NCI-H1092 treated with DMSO at 0.1 percent for 48 hours (cell line): ENCODE measurements at places on chromosomes 3 and 15.
A peak's percentile ranks its signal among the peaks of the same experiment; 100 is the strongest.

GRCh38 chr3:170614214-170614966 lies 28.5 kb upstream of the SLC7A14 start:
- DNase-seq = no peak

- DNase-seq = no peak
These were observed 332.7 kb upstream of the LRRFIP2 start for GRCh38 chr3:37506956-37507535.

DNA sequence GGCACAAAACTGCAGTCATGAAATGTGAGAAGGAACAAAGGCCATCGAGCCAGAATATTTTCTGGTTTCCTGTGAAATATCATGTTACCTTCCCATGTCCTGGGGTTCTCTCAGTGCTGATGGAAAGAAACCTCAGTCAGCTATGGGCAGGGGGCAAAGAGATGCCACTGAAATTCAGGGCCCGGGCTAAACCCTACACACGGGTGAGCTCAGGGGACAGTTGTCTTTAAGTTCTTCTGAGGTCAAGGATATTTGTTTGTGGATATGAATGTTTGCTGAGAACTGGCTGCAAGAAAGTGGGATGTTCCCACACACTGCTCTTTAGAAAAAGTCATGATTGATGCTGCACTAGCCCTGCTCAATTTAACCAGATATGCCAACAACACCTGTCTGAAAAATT lies 187.2 kb downstream of the MEX3B start:
- DNase-seq = no peak

GRCh38 chr15:42707068-42707467 lies 29.9 kb downstream of the CDAN1 start:
- DNase-seq = no peak

GRCh38 chr3:52792961-52793695 lies 1.5 kb upstream of the ITIH3 start:
- DNase-seq = no peak

DNA sequence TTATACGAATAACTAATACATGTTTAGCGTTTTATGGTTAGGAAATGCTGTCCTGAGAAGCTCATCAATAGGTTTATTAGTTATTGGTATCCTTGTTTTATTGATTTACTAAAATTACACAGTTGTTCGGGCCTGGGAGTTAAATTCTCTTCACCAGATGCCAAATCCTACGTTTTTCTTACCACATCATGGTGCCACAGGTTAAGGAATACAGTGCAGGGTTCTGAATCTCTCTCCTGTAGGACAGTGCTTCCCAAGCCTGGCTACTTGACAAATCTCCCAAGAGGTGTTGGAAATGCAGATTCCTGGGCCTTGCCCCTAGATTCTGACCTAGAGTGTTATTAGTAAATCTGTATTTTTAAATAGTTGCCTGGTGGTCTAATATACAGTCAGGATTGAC lies 273.4 kb upstream of the LRRFIP2 start:
- no peak for DNase-seq

DNA sequence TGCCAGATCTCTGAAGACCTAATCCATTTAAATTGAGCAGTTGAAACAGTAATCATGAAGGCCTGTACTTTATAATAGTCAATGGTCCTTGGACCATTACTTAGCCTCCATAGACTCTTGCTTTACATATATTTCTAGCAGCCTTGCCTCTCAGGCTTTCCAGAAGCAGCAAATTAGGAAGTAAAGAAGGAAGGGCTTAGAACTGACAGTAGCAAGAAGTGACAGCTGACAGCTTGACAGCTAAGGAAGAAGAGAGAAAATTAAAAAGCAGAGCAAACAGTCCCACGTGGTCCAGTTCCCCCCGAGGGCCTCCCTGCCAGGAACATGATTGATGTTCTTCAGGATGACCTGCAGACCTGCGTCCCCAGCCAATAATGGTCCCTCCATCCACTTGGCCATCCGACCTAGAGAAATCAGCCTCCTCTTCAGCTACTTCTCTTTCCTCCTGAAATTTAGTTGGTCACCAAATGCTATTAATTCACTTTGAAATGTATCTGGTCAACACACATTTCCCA lies 15.0 kb upstream of the PSMD6 start:
- DNase-seq = no peak

DNA sequence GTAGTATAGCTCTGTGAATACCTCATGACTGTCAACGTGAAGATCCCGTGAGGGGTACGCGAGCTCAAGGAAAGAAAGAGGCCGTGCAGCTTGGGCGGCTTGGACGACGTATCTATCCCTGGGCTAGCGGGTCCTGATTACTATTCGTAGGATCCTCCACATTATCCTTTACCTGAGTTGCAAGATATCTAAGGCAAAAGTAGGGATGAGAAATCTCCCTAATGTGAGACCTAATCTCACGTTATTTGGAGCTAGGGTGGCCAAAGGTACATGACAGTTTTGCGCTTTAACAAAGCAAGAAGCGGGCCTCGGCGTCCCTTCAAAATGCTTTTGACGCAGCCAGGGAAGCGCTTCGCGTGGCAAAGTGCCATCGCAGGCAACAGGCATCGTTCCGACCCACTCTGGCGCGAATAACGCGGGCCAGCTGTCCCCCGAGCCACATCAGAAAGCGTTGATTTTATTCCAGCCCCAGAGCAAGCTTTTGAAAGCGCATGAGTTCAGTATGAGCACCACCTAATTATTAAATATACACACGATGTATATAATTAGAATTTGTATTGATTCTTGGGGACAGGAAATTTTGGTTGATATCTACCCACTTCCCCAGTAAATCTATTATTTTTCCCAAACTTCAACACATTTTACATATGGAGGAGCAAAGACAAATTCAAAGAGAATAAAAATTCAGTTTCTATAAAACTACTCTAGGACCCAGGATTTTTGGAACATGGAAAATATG lies 2.5 kb upstream of the EOMES start:
- DNase-seq = no peak

DNA sequence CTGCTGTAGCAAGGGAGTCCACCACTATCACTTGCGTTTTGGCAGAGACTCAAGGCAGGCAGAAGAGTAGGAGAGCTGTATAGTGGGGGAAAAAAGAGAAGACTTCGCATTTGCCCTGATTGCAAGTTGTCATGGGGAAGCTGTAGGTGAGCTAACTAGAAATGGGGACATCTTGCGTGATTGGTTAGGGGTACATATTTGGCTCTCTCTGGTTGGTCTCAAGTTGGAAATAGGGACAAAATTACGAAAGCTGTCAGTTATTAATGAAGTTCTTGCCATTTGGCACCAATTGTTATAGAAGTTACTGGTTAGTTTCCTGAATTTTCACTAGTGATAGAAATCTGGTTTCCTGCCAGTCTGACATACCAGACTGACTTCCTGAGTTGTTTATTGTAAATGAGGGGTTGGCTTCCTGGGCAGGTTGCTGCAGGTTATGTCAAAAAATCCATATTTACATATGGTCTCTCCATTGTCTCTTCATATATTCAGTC lies 8.2 kb upstream of the SENP7 start:
- DNase-seq = no peak

DNA sequence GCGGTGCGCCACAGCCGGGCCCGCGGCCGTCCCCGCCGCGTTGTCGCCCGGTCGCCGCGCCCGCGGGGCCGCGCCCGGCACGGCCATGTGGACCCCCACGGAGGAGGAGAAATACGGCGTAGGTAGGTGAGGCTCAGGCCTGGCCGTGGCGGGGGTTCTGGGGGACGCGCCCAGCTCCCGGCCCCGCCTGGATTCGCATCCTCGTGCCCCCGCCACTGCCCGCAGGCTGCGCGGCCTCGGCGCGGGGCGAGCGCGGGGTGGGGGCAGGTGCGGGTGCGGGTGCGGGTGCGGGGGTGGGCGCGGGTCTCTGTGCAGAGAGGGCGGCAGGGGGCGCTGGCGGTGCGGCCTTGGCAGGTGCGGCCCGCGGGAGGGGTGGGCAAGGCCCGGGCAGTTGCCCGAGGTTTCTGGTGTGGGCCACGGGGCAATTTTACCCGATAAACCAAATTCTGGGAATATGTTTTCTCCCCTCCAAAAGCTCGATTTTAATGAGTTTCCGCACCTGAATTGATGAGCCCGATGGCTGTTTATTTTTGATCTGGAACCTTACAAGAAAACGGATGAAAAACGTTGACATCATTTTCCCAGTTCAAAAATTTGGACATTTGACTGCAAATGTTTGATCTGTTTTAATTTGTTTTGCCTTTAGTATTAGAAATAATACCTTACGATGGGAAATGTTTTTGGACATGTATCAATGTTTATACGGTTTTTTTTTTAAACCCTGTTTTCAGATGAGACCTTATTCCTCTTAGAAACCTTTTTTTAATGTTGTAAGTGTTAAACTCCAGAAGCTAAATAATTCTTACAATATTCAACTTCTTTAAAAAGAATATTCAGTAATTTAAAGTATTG lies 678 bp downstream of the DOCK3 start:
- DNase-seq = peak; percentile 21

DNA sequence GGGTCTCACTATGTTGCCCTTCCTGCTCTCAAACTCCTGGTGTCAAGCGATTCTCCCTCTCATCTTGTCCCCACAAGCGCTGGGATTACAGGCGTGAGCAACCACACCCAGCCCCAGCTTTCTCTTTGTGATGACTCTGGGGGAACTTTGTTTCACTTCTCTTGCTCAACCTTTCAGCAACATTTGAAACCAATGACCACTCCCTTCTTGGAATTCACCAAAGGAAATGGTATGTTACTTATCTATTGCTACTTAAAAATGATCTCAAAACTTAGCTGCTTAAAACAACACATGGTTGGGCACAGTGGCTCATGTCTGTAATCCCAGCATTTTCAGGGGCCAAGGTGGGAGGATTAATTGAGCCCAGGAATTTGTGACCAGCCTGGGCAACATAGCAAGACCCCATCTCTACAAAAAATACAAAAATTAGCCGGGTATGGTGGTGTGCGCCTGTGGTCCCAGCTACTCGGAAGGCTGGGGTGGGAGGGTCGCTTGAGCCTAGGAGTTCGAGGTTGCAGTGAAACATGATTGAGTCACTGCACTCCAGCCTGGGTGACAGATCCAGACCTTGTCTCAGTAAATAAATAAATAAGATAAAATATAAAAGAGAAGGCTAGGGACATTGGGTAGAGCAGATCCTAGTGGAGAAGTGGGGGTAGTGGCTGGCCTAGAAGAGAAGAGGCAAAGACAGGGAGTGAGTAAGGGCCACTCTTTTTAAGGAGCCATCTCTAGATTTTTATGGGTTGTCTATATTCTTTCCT lies 10.3 kb upstream of the COPG1 start:
- no peak for DNase-seq

GRCh38 chr3:40895109-40895508 lies 304.2 kb upstream of the CTNNB1 start:
- DNase-seq = no peak

- DNase-seq = no peak
These were observed 104.0 kb downstream of the KLHL25 start for GRCh38 chr15:85690561-85691231.

DNA sequence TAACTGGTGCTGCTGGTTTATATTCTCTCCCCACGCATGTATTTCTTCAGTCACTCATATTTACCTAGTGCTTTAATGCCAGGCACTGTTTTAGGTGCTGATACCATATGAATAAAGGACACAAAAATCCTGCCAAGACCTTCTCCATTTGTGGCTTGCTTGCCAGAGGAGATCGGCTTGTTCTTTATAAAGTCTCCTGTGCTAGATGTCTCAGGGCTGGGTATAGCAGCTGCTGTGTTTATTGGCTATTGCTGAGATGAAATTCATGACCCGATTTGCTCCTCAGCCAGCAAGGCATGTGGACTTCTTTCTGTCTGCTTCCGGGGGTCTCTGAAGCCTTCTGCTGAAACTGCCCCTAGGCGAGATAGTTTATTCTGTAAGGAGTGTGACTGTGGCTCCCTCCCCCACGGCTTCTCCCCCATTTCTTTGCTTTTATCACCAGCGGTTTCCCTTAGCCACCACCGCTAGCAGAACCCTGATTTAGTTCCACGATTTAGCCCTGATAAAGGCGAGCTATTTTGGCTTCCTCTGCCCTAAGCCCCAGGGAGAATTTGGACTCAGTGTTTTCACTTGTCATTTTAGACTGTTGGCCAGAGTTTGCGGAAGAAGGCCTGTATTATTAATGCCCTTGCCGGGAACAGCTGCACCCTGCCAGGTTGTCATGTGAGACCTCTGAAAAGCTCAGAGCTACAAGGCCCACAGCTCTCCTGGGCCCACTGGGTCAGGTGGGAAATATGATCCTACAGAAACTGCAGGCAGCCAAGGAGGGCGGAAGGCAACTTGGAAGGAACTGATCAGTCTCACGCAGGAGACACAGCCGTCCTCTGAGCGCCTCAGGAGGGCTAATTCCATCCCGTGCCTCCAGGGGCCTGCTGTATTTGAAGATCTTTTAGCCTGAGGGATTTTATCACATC lies 46.8 kb downstream of the ST6GAL1 start:
- peak; percentile 87 for DNase-seq

- DNase-seq = no peak
These were observed 83.4 kb upstream of the NANOGP8 start for GRCh38 chr15:35168464-35168863.

DNA sequence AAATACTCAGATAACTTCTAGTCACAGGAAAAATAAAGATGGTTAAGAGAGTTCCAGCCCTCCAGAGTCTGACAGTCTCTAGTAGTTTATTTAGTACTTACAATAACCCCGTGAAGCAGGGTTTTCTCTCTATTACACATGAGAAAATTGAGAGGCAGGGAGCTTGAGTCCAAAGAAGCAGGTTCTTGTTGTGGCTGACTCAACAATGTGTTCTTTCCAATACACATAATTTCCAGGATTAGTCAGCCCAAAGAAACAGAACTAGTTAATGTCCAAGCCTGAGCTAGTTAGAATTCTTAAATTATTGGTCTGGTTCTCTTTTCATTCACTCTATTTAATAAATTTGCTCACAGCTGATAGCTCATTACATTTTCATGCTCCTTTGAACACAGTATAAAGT lies 49.9 kb downstream of the ALDH1A2 start:
- no peak for DNase-seq

- no peak for DNase-seq
These were observed 66.8 kb upstream of the HACD2 start for GRCh38 chr3:123651449-123652341.

- no peak for DNase-seq
These were observed 17.9 kb downstream of the ACSBG1 start for GRCh38 chr15:78216276-78217104.

DNA sequence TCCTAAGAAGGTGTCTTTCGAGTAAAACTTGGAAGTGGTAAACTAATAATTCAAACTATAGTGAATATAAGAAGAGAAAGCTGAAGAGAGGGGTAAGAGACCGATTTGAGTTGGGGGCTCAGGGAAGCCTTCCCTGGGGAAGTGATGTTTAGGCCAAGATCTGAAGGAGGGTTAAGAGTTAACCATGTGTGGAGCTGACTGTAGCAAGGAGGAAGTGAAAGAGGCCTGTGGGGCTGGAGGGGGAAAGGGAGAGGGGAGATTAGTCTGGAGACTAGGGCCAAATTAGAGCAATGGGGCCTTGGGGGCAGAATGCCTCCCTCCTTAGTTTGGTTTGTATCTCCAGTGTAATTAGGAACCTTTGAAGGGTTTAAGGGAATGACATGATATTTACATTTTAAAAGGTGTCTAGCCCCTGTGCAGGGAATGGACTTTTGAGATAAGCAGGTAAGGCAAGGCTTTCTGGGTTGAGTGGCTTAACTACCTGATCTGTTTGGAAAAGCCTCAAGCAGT lies 2.2 kb downstream of the ZNF592 start:
- DNase-seq = no peak
